Activated T-cell treated with anti-CD3 and anti-CD28 coated beads for 4 hours (primary cell): ENCODE measurements at places on chromosomes 5 and 9.

DNA sequence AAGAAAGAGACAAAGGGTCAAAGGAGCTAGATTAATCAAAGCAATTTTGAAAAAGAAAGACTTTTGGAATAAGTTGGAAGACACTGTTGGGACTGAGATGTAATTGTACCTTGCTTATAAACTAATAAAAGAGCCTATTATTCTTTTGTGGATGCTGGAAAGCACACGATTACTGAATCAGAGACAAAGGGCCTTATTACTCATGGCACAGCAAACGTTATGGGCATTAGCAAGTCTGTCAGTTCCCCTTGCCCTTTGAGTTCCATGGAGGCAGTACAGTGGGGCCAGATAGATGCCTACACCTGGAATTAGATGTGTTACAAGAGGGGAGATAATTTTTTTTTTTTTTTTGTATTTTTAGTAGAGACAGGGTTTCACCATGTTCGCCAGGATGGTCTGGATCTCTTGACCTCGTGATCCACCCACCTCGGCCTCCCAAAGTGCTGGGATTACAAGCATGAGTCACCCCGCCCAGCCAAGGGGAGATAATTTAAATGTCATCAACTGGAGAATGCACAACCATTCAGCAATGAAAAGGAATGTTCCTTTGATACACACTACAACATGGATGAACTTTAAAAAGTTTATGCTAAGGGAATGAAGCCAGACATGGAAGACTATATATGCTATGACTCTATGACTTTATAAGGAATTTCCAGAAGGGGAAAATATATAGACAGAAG lies 128.9 kb downstream of the STARD4 start:
- DNase-seq = no peak

DNA sequence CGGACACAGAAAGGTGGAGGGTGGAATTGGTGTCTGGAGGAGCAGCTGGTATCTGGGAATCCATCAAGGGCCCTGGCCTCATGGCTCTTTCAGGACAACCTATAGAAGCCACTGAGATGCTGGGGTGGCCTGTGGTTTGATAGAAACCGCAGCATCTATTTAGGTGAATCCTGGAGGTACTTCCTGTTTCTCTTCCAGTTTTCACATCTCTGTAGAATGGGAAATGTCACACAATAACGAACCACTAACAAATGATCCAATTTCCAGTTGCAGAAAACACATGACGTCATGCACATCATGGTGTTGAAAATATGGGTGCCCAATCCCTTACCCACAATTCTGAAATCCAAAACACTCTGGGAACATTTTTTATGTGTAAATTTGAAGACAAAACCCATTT lies 52.2 kb downstream of the ROPN1L start:
- no peak for DNase-seq

DNA sequence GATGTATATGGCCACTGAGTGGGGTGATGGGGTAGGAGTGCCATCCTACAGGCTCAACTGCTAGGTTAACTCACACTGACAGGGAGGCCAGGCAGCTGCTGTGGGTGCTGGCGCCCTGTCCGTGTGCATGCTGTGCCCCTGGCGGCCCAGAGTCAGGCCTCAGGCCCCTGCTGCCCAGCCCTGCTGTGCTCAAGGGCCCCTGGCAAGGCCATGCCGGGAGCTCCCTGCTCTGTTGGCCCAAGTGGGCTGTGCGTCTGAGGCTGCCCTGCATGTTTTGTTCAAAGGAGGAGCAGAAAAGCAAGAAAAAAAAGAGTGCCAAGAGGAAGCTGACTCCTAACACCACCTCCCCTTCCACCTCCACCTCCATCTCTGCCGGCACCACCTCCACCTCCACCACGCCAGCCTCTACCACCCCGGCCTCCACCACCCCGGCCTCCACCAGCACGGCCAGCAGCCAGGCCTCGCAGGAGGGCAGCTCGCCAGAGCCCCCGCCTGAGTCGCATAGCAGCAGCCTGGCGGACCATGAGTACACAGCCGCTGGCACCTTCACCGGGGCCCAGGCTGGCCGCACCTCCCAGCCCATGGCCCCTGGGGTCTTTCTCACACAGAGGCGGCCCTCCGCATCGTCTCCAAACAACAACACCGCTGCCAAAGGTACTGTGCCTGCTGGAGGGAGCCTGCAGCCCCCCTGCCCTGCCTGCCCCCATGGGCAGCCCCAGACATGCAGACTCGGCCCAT lies 100.1 kb downstream of the PHF2 start:
- no peak for DNase-seq

GRCh38 chr9:20642045-20642444 lies 19.7 kb upstream of the MLLT3 start:
- DNase-seq = no peak

DNA sequence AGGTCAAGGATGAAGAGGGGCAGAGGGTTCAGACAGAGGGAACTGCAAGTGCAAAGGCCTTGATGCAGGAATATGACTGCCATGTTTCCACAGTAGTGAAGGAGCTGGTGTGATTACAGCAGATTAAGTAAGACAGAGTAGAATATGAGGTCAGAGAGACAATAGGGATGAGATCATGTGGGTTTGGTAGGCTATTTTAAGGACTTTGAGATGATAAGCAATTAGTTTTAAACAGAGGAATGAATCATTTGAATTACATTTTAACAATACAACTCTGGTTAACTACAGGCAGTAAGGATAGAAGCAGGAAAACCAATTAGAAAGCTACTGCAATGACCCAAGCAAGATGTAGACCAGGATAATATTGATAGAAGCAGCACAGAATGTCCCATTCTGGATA lies 7.7 kb downstream of the CENPK start:
- DNase-seq = no peak

DNA sequence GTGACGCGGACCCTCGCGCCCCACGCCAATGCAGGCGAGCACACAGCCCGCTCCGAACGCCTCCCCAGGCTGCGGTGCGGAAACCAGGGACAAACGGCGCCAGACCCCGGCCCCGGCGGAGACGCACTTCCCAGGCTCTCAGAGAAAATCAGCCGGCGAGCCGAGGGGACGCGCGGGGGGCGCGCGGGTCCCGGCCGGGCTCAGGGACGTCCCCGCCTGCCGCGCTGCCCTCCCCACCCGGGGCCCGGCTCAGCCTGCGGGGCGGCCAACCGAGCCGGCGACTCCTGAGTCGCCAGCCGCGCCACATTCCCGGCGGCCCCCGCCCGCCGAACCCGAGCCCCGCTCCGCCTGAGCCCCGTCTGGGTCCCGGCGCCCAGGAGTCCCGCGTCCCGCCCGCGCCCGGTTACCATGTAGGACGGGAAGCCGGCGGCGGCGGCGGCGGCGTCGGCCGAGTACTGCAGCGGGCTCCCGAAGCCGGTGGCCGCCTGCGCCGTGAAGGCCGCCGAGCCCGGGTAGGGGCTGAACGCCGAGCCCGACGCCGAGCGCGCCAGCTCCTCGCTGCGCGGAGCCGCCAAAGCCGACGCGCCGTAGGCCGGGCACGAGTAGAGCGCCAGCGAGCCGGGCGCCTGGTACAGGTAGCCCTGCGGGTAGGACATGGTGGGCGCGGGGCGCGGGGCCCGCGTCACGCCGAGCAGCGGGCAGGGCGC lies 566 bp downstream of the IRX2 start:
- DNase-seq = no peak

GRCh38 chr5:136016945-136017530 lies 11.8 kb upstream of the TGFBI start:
- no peak for DNase-seq

DNA sequence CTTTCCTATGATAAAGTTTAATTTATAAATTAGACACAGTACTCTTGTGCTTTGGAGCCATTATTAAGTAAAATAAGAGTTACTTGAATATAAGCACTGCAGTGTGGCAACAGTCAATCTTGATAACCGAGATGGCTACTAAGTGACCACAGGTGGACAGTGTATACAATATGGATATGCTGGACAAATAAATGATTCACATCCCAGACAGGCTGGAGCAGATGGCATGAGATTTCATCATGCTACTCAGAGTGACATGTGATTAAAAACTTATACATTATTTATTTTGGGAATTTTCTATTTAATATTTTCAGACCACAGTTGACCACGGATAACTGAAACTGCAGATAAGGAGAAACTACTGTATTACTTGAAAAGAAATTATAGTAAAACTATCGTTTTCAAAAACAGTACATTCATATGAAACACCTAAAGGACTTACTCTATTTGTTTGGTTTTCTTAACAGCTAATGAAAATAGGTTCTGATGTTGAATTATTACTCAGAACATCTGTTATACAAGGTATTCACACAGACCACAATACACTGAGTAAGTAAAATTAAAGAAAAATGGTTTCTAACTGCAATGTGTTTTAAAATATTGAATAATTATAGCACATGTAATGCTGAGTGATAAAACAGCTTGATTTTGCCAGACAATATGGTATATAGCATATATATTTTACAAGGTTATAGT lies 16.0 kb downstream of the LYRM7 start:
- no peak for DNase-seq

- DNase-seq = no peak
Observed at GRCh38 chr9:91915524-91916263, 34.3 kb downstream of the ROR2 start.

- DNase-seq = no peak
Observed at GRCh38 chr5:176542596-176543427, 5.6 kb upstream of the RNF44 start.

GRCh38 chr5:82335806-82336205 lies 57.7 kb upstream of the RPS23 start:
- no peak for DNase-seq

- DNase-seq = no peak
Observed at GRCh38 chr5:29697278-29697677, 1496.2 kb upstream of the CDH6 start.

DNA sequence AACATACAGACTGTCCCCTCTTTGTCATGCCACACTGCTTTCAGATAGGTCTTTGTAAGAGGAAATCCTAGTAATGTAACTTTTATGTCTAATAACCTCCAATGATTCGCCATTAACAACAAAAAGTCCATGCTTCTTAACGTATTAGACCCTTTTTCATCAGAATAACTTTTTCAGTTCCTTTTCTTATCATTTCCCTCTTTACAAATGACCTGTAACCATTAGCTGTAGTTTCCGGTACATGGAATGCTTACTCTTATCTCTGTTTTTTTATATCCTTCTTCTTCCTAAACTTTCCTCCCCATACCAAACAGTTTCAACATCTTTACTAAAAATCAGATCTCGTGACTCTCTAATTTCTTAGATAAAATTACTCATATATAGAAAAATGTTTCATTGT lies 268.9 kb upstream of the TYRP1 start:
- no peak for DNase-seq

DNA sequence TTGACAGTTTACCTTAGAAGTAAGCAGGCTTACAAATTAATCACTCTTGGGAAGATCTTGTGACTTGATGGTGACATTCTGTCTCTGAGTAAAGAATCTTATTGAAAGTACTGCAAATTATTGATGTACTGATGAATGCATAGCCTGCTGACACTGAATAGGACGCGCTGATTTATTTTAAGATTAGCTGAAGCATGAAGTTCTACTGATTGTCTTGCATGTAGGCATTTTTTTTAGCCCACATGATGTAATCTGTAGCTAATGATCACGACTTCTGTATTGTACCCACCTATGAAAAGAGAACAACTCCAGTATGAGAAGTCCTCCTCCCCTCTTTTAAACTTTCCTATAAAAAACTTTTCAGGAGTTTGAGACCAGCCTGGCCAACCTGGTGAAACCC lies 28.3 kb upstream of the SPIN1 start:
- no peak for DNase-seq

GRCh38 chr5:1538741-1539392 lies 15.1 kb upstream of the LPCAT1 start:
- DNase-seq = no peak
